Esophagus squamous epithelium (tissue), 5 donors: ENCODE measurements at places on chromosomes 4 and X. TPM values are rescaled to one million over a fixed set of nuclear protein-coding genes. Genes with fewer than 3 reads are reported as not detected.

The SSX3 gene
- total RNA-seq = not detected

DNA sequence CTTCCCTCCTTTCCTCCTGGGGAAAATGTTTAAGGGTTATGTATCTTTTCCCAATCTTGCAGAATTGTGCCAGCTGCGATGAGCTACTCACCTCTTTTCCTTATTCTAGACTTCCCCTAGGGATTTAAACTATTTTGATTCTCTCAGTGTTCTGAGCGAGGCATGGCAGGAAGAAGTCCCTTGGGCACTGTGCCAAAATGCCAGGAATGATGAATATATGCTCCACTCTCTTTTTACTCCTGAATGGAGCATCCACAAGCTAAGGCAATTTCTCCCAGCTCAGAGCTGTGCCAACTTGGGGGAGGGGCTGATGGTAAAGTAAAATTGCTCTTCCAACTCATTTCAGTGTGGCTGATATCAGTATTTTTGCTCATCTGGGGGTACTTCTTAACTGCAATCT lies 4.0 kb upstream of the C4orf17 start:
- DNase-seq = no peak

The ASB5 gene
- total RNA-seq = 4.0 TPM

GRCh38 chrX:139018436-139018835 lies 306.9 kb upstream of the FGF13 start:
- no peak for DNase-seq

The PDGFRA gene
- 10.9 TPM for total RNA-seq

DNA sequence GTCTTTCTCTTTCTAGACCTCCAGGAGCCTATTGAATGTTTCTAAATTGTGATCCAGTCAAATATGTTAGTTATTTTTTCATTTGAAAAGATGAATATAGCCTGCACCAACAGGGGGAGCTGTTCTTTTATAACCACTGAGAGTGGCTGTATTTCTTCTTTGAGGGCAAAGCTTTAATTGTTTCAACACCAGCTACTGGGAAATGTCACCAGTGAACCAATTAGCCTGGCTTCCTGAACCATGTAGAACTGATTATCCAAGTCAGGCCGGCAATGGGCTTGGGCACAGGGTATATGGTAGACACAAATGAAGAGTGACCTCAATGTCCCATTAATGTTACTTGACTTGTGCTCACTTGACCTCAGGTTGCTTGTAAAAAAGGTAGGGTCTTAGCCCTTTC lies 4.8 kb upstream of the DAPP1 start:
- no peak for DNase-seq

DNA sequence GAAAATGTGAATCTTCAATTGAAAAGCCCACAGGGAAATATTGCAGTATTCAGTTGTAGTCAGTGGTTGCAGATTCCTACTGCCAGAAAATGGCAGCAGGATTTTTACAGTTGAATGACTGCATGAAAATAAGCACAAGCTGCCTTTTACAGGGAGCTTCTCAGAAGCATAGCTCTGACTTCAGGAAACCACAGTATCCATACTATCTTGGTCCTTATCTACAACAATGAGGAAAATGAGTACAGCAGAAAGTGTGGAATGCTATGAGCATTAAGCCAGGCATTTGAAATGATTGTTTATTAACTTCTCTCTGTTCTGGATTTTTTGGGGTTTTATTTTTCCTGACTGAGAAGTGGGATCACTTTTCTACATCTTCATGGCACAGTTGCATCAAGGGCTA lies 34.6 kb upstream of the PRRG1 start:
- DNase-seq = no peak

The NAA10 gene
- total RNA-seq = 42.5 TPM

The BEX2 gene
- total RNA-seq = 5.4 TPM

DNA sequence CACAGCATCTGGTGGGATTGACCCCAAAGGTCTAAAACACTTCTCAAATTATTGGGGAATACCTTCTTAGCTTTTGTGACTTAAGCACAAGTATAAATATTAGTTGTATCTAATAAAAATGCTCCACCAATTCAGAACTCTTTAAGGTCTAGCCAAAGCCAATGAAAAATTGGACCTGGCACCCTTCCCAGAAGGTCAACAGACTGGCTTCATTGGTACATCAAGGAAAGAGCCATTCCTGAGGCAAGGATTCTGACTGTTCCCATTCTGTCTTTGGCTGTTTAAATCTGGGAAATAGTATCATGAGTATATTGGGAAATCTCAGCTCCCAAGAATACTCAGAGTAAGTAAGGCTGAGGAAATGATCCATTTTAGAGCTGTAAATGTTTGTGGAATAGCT lies 153.0 kb upstream of the TRPC5 start:
- DNase-seq = no peak

The PAGE5 gene
- total RNA-seq = not detected

DNA sequence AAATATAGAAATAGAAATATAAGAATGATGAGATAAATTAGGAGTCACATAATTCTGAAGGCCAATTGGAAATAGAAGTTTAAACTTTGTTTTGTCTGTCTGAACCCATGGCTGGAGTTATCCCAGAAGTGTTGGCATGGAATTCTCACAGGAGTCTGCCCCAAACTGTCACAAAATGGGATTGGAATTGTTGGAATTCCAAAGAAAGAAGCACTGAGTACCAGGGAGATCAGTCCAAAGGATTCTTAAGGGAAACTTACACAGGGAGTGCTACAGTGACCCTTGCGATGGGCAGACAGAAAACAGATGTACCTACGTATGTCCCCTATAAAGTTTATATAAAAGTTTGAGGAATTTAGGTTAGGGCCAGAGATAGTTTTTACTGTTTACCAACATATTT lies 1607.7 kb downstream of the ARAP2 start:
- no peak for DNase-seq

The FREM3 gene
- total RNA-seq = not detected

The SH2D1A gene
- total RNA-seq = 1.4 TPM

The HOPX gene
- 319 TPM for total RNA-seq

- no peak for DNase-seq
Observed at GRCh38 chrX:117568238-117568637, 548.4 kb downstream of the KLHL13 start.
